ENCODE measurements at places on chromosomes 5 and 9. TPM values are rescaled to one million over a fixed set of nuclear protein-coding genes. Genes with fewer than 3 reads are reported as not detected.

Gene PCDHB7
- total RNA-seq, result not detected

Gene CD180
- total RNA-seq, result 0.52 TPM

Gene SLC24A2
- total RNA-seq, result not detected

Gene BTNL8
- not detected for total RNA-seq

Gene TIMD4
- 7.6 TPM for total RNA-seq

Gene NMUR2
- not detected for total RNA-seq

Gene IDNK
- 10.2 TPM for total RNA-seq

Gene CD274
- total RNA-seq, result 16.2 TPM

Gene ANKRD34B
- not detected for total RNA-seq

Gene SVEP1
- total RNA-seq, result not detected

Gene MAMDC4
- 11.7 TPM for total RNA-seq

Gene NR6A1
- total RNA-seq, result not detected

GRCh38 chr9:2800394-2801179 is 43.3 kb downstream of the PUM3 start:
- no peak overlapping the region for H3K4me3 ChIP-seq
- no peak overlapping the region for H3K27ac ChIP-seq
- H3K27me3 ChIP-seq, result no peaks in the 10 kb centered on the region
- DNase-seq, result no peak
- H3K36me3 ChIP-seq, result peaks cover 25% of the 10 kb centered on the region

GRCh38 chr9:69131682-69132081 is 42.4 kb upstream of the TJP2 start:
- no peaks in the 10 kb centered on the region for H3K4me1 ChIP-seq
- no peaks in the 10 kb centered on the region for H3K36me3 ChIP-seq
- no peaks in the 10 kb centered on the region for H3K27me3 ChIP-seq
- no peak for DNase-seq

GRCh38 chr5:68419637-68420452 is 204.3 kb downstream of the PIK3R1 start:
- no peaks in the 10 kb centered on the region for H3K27me3 ChIP-seq
- peaks cover 15% of the 10 kb centered on the region for H3K4me1 ChIP-seq
- H3K4me3 ChIP-seq, result no peak overlapping the region
- no peak for DNase-seq
- H3K27ac ChIP-seq, result no peak overlapping the region
- H3K36me3 ChIP-seq, result no peaks in the 10 kb centered on the region

DNA sequence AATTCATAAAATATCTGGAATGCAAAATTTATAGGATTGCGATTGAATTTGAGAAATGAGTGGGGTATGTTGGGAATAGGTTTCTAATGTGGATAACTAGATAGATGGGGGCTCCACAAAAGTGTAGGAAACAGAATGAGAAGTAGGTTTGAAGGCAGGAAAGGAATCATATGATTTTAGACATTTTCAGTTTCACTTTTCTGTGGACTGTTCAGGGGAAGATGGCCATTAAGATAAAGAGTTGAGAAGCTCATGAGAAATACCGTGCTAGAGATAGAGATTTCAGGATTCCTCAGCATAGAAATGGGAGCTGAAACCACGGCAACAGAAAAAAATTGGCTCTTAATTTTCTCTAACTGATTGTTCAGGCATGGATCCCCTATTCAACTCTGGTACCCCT is 163.4 kb upstream of the CD180 start:
- H3K36me3 ChIP-seq, result no peaks in the 10 kb centered on the region
- no peaks in the 10 kb centered on the region for H3K27me3 ChIP-seq
- H3K4me1 ChIP-seq, result peaks cover 12% of the 10 kb centered on the region
- no peak overlapping the region for H3K27ac ChIP-seq
- no peak for DNase-seq

DNA sequence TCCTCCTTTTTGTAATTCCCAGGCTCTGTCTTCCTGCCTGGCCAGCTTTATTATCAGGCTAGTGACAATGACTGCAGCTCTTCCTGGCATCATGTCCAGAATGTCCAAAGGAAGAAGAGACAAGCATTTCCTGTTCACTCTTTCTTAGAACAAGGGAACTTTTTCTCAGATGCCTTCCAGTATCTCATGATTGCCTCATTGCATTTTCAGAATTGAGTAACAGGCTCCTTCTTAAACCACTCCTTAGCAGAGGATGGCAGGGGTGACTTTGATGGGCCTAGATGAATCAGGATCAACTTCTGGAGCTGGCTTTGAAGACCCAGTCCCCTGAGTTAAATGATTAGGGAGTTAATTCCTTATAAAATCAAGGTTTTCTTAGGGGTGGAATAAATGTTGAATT is 92.9 kb upstream of the RASGRF2 start:
- H3K27me3 ChIP-seq, result no peaks in the 10 kb centered on the region
- H3K4me1 ChIP-seq, result no peaks in the 10 kb centered on the region
- no peak overlapping the region for H3K27ac ChIP-seq
- H3K36me3 ChIP-seq, result no peaks in the 10 kb centered on the region
- DNase-seq, result no peak
- H3K4me3 ChIP-seq, result no peak overlapping the region

- no peak overlapping the region for H3K27ac ChIP-seq
- H3K36me3 ChIP-seq, result no peaks in the 10 kb centered on the region
- no peak for DNase-seq
- no peak overlapping the region for H3K4me3 ChIP-seq
- peaks cover 30% of the 10 kb centered on the region for H3K4me1 ChIP-seq
Measured at GRCh38 chr5:93585767-93586385, 2.9 kb downstream of the NR2F1 start.

DNA sequence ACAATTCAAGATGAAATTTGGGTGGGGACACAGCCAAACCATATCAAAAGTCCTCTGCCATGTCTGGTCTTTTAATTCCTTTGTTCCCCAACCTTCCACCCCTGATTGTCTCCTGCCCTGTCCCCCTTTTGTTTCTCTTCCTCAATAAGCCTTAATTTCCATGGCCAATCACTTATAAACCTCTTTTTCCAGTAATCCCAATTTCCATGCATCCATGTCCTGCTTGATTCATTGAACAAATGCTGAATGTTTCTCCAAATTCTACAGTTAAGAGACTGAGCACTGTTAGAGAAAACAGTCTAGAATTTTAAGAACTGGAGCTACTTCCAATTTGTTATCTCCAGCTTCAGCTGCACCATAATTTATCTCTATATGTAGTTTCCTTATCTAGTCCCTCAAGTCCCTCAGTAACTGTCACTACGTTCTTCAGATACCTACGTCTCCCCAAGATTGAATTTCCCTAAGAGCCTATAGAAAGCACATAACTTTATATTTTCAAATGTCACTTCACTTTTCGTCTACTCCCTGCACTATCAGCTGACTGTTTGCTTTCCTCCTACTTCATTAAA is 34.2 kb downstream of the TARS1 start:
- peaks cover 9% of the 10 kb centered on the region for H3K36me3 ChIP-seq
- H3K4me3 ChIP-seq, result no peak overlapping the region
- H3K27me3 ChIP-seq, result no peaks in the 10 kb centered on the region
- H3K27ac ChIP-seq, result no peak overlapping the region
- no peaks in the 10 kb centered on the region for H3K4me1 ChIP-seq

DNA sequence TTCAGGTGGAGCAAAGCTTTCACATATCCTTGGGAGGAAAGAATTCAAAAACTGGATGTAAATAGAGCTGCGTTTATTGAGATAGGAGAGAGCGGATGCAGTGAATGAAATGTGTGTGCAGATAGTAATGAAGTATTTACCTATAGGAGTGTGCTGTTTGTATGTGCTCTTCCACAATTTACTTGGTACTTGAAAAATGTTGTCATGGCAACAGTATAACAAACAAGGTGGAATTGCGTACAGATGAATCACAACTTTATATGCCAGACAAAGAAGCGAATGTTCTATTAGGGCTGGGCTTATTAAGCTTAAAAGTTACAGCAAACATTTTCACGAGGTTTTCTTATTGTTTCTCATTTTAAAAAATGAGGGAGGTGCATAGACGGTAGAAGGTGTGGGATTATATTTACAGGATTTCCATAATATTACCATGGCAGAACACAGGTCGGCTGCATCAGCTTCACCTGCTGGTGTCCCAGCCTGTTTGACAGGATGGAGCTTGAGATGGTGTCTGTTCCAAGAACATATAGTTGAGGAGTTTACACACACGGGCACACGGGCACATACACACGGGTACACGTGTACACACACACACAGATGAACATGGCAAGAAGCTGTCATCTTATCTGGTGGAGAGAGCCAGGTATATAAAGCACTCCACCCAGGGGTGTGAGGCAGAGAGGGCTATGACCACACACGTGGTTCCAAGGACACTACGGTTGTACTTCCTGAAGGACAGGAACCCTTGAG is 155.7 kb downstream of the RMI1 start:
- H3K4me1 ChIP-seq, result peaks cover 7% of the 10 kb centered on the region
- H3K36me3 ChIP-seq, result no peaks in the 10 kb centered on the region
- peaks cover 5% of the 10 kb centered on the region for H3K27me3 ChIP-seq
- H3K4me3 ChIP-seq, result no peak overlapping the region
- no peak for DNase-seq

DNA sequence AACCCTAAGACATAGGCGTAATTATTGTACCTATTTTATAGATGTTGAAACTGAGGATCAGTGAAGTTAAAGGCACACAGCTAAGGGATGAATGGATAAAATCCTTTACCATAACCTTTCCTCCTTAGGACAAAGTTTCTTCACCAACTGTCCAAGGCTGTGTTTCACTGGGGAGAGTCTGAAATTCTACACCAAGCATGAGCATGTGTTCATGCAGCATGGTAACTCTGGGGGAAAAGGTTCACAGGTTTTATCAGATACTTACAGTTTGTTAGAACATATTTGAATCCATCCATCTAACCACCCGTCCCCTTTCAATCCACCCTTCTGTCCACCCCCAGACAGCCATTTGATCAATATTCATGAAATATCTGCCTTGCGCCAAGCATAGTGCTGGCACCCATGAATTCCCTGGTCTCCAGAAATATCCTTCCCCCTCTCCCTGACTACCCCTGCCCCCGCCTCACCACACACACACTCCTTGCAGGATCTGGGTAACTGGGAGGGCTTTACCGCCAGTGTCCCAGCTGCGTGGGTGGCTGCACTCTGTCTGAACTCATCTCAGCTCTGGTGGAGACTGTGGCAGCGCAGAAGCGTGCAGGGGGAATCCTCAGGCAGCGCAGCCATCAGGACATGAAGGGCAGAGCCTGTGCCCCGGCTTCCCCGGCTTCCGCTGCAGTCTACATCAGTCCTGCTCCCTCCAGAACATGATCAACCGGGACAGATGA is 6.3 kb upstream of the KCNIP1 start:
- no peak for DNase-seq
- no peaks in the 10 kb centered on the region for H3K4me1 ChIP-seq
- no peaks in the 10 kb centered on the region for H3K36me3 ChIP-seq
- H3K4me3 ChIP-seq, result no peak overlapping the region
- no peak overlapping the region for H3K27ac ChIP-seq

DNA sequence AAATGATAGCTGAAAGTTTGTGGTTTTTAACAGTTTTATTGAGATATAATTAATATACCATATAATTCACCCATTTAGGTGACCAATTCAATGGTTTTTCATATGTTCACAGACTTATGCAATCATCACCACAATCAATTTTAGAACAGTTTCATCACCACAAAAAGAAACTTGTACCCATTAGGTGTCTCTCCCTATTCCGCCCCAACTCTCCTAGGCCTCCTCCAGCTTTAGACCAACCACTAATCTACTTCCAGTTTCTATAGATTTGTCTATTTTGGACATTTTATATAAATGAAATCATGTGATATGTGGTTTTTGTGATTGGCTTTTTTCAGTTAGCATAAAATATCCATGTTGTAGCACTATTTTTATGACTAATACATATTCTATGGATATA is 38.6 kb downstream of the YTHDC2 start:
- H3K4me1 ChIP-seq, result no peaks in the 10 kb centered on the region
- no peak for DNase-seq
- no peaks in the 10 kb centered on the region for H3K27me3 ChIP-seq

DNA sequence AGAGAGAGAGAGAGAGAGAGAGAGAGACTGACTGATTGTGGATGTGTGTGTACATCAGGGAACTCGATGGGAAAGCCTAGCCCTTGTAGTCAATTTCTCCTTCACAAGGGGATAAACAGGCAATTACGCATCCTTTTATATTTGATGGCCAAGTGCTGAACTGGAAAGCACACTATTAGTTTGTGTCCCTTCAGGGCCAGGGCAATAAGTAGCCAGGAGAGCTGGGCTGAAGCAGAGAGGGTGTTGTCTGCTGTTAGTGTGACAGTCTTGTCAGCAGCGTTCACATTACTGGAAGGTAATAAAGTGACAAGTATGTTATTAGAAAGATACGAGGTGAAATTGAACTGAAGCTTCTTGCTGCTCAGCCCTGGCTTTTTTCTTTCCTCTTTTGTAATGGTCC is 457.7 kb downstream of the BNC2 start:
- no peak for DNase-seq
- H3K27me3 ChIP-seq, result no peaks in the 10 kb centered on the region
- no peaks in the 10 kb centered on the region for H3K4me1 ChIP-seq

- H3K4me3 ChIP-seq, result no peak overlapping the region
- no peaks in the 10 kb centered on the region for H3K36me3 ChIP-seq
- DNase-seq, result no peak
- no peak overlapping the region for H3K27ac ChIP-seq
- H3K4me1 ChIP-seq, result peaks cover 15% of the 10 kb centered on the region
Measured at GRCh38 chr5:100644185-100644584, 109.0 kb downstream of the FAM174A start.

DNA sequence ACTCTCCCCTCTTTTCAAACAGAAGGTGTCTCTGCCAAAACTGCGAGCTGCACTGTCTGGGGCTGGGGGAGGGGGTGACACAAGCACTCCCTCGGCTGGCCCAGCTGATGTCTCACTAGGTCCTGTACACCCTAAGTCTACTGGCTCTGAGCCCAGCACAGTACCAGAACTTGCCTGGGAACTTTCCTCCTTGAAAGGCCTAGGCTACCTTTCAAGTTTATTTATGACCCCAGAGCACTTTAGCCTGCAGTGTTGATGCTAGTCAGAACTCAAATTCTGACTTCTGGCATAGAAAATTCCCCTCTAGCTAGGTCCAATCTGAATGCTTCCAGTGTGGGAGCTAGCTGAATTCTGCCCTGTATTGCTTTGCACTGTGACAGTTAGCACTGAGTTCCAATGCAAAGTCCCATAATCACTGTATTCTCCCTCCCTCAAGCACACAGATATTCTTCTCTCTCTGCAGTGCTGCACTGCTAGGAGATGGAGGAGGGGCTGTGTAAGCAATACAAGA is 10.5 kb downstream of the LURAP1L start:
- DNase-seq, result no peak
- no peaks in the 10 kb centered on the region for H3K4me1 ChIP-seq
- no peak overlapping the region for H3K27ac ChIP-seq
- no peaks in the 10 kb centered on the region for H3K36me3 ChIP-seq
- no peaks in the 10 kb centered on the region for H3K27me3 ChIP-seq

- H3K27ac ChIP-seq, result no peak overlapping the region
- H3K36me3 ChIP-seq, result no peaks in the 10 kb centered on the region
- H3K4me3 ChIP-seq, result no peak overlapping the region
- no peak for DNase-seq
- H3K4me1 ChIP-seq, result no peaks in the 10 kb centered on the region
- no peaks in the 10 kb centered on the region for H3K27me3 ChIP-seq
Measured at GRCh38 chr5:125209650-125210049, 463.2 kb upstream of the ZNF608 start.

DNA sequence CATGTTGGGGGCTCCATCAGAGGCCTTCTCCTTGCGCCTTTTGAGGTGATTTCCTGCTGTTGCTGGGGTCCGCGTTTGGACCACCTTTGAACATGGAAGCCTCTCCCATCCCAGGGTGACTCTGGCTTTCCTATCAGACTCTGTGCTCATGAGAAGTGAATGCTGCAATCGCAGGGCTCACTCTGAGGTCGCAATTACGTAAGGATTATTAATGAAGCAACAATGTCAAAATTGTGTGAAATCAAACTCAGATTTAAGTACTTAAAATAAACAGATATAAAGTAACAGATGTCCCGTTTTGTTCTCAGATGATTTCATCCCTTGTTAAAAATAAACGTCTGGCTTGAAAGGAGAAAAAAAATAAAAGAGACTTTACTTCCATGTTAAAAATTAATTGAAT is 634.2 kb downstream of the BNC2 start:
- H3K27me3 ChIP-seq, result no peaks in the 10 kb centered on the region
- H3K27ac ChIP-seq, result no peak overlapping the region
- no peaks in the 10 kb centered on the region for H3K36me3 ChIP-seq
- DNase-seq, result no peak
- H3K4me3 ChIP-seq, result no peak overlapping the region
